Stimulated activated CD8-positive, alpha-beta memory T cell treated with anti-CD3 and anti-CD28 coated beads, Interleukin-4, amount 100 ng/mL, for 1 hour (primary cell): ENCODE measurements at places on chromosomes 4 and X.

GRCh38 chr4:186854256-186854655 lies 130.6 kb upstream of the FAT1 start:
- no peak for DNase-seq

DNA sequence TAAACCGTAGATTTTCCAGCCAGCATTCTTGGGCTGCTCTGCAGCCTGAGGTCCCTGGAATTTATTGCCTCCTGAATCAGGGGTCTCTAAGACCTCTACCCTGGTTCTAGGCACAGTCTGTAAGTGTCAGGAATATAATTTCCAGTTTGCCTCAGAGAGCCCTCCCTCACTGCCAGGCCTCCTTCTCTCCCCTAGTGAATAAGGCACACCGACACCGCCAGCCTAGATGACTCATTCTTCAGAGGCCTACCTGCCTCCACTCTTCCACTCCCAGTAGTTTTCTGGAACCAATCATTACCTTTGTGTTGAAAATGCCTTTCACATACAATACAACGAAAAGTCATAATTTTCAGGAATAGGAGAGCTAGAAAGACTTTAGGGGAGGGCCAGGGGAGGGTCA lies 50.3 kb upstream of the ARHGEF9 start:
- DNase-seq = no peak

DNA sequence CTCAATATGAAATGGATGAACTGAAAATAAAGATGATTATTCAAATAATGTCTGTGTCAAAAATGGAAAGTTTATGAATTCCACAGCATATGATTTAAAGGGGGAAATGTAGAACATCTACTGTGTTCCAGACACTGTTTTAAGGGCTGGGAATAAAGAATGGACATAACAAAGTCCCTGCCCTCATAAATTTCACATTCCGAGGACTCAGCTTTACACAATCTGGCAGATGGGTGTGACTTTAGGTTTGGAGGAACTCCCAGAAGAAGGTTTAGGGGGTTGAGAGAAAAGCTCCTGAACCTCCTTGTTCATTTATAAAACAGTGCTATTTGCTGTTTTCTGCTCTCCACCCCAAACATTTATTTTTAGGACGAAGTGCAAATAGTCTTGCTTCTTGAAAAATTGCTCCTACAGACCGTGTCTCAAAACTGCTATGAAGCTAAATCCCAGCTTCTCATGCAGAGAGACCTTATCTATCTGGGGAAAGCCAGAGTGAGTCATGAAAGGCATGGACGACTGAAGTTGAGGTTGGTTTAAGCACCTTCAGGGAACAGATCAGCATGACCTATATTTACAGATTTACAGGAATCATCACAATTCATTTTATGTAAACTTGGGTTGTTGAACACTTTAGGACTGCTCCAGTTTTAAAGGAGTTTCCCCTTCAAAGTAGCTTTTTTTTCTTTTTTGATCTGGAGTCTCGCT lies 184.3 kb downstream of the HS6ST2 start:
- no peak for DNase-seq

GRCh38 chr4:74545448-74545847 lies 100.5 kb downstream of the AREG start:
- DNase-seq = no peak

DNA sequence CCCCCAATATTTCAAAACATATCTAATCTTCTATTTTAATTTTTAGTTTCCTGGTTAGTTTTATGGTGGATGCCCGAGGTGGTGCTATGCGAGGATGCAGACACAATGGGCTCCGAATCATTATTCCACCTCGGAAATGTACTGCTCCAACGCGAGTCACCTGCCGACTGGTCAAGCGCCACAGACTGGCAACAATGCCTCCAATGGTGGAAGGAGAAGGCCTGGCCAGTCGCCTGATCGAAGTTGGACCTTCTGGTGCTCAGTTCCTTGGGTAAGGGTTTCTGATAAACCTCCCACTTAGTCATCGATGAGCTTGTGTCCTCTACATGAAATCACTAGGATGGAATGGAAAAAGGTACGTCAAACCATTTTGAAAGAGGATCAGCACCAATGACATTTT lies 280.7 kb downstream of the ANK2 start:
- no peak for DNase-seq

DNA sequence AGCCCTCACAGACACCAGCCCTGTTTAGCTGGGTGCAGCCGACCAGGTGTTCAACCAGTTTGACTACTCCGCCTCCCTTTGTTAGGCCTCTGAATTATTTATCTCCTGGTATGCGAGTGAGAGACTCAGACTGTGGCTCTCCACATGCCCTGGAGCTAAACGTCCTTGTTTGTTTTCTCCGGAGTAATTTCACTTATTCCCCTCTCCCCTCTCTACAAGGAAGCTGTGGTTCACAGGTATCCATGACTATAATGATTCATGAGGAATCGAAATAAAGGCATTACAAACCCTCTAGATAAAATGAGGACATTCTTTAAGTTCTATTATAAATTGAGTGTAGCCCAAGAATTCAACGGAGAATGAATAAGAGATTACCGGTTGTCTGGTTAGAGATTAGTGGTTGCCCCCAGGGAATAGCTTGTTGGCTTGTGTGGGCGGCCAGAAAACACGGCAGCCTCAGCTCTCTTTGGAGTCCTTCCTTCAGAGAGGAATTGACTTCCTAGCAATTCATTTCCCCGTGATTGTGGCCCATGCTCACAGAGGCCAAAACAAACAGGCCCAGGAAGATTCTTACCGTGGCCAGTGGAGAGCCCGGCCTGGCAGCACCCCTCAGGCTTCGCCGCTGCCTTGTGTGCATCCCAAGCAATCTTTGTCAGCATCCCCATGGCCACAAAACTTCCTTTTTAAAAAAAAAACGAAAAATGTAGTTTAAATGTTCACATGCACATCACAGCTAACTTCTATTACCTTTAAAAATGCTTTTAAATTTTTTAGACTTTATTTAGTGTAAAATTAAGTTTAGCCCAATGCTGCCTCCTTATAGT lies 60.2 kb upstream of the CBR4 start:
- DNase-seq = no peak

DNA sequence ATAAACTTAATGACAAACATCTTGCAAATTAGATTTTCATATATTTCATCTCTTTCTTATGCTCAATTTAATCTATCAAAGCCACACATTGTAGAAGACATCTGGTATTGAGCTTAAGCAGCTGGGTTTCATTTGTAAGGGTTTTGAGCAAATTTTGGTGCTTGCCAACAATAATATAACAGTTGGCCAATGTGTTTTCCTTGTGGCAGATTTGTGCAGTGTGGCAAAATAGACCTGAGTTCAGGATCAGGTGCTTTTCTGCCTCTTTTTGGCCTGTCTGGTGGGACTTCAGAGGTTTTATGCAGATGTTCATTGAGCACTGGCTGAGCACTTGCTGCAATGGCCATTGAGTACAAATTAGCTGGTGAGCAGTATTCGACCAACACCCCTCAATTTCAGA lies 301.9 kb downstream of the BMPR1B start:
- DNase-seq = no peak

GRCh38 chr4:174505007-174505406 lies 17.3 kb downstream of the HPGD start:
- no peak for DNase-seq

DNA sequence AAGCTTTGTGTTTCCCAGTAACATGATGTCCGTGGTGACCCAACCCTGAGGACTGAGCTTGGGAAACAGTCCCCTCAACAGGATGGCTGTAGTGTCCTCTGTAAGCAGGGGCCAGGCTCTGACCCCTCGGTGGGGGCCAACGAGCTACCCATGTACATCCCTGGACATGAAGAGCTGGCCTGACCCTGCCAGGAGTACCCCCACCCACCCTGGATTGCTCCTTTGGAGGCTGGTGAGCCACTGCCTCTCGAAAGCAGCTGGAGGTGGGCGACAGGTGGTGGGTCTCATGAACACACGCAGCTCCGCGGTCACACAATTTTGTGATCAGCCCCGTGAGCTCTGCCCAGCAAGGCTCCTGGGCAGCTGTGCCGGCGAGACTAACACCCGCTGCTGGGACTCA lies 33.5 kb downstream of the NSG1 start:
- no peak for DNase-seq

- no peak for DNase-seq
Observed at GRCh38 chr4:16029262-16029661, 54.6 kb downstream of the PROM1 start.

- no peak for DNase-seq
Observed at GRCh38 chr4:21447301-21448054, 501.1 kb downstream of the KCNIP4 start.

GRCh38 chrX:133953785-133954355 lies 31.5 kb downstream of the GPC3 start:
- no peak for DNase-seq

DNA sequence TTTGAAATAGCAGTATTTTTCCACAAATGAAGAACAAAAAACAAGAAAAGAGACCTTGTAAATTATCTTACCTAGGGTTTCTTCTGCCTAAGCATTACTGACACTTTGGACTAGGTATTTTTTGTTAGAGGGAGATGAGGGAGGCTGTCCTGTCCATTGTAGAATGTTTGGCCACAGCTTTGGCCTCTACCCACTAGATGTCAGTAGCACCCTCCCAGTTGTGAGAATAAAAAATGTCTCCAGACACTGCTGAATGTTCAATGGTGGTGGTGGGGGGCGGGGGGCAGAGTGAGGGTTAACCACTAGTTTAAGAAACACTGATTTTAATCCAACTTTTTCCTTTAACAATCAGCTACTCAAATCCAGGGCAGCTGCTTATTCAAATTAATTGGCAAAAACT lies 25.8 kb downstream of the OTUD4 start:
- no peak for DNase-seq

GRCh38 chrX:137566746-137567679 lies 1.1 kb downstream of the ZIC3 start:
- DNase-seq = no peak

DNA sequence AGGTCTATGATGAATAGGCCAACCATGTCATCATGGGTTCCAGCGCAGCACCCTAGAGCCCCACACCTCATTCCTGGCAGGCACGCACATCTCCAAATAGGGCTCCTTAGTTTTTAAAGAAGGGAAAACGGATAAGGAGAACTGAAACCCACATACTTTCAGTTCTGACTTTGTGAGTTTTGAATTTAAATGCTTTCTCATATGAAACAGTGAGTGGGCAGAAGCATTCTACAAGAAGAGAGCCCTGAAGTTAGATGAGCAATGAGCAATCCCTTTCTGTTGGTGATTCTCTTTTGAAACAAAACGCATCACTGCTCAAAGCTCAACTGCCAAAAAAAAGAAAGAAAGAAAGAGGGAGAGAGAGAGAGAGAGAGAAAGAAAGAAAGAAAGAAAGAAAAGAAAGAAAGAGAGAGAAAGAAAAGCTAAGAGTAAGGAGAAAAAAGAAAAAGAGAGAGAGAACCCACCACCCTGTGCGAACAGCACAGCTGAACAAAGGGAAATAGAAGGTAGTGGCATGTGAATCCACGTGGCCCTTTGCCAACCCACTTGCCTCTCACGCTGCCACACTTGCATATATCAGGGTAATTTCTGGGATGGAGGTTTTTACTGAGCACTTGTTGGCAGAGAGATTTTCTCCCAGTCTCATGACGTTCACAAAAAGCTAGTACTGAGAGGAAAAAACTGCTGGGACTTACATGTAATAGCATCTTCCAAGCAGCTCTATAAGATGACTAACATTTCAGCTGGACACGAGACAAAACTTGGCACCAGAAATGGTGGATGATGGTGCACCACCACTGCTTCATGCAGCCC lies 31.0 kb downstream of the TMSB4X start:
- DNase-seq = no peak

- DNase-seq = no peak
Observed at GRCh38 chr4:18954538-18954937, 933.0 kb upstream of the LCORL start.

DNA sequence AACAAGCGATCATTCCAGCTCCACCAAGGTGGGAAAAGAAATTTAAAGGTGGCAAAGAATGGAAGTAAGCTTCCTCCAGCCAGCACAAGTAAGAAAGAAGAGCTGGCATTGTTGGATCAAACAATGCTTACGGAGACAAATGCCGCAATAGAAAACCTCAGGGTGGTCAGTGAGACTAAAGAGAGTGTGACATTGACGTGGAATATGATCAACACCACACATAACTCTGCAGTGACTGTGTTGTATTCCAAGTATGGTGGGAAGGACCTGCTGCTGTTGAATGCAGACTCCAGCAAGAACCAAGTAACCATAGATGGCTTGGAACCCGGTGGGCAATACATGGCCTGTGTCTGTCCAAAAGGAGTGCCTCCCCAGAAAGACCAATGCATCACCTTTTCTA lies 22.2 kb downstream of the LRIT3 start:
- DNase-seq = no peak

DNA sequence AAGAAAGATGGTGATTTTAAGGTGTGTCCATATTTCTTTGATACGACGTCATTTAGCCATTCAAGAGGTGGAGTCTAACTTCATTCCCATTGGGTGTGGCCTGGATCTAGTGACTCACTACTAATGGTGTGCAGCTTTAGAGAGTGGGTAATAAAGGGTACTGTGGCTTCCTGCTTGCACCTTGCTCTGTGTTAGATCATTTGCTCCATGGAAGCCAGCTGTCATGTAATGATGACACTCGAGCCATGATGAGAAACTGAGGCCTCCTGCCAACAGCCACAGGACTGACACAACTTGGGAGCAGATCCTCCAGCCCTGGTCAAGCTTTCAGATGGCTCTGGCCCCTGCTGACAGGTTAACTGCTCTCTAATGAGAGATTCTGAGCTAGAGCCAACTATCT lies 82.0 kb downstream of the UNC5C start:
- DNase-seq = no peak

GRCh38 chr4:165905405-165906027 lies 32.5 kb downstream of the TLL1 start:
- DNase-seq = no peak

GRCh38 chrX:73799888-73800287 lies 236.9 kb downstream of the CHIC1 start:
- no peak for DNase-seq

DNA sequence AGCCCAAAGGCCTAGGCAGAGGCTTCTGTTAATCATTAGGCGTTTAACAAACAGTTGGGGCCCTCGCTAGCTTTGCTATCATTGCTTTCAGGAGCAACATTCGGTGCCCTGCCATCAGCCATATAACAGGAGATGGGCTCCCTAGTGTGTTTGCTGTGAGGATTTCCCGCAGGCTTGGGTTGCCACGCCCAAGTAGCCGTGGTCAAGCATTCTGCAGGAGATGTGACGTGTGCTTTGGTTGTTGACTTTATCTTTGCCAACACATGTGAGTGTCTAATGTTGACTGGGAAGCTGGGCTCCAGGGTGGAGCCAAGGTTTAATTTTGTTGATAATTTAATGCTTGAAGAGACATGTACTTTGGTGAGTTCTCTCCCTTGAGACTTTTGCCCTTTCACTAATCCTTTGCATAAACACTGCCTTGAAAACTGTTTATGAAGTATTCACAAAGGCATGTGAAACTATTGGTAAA lies 184.6 kb upstream of the KIT start:
- DNase-seq = no peak

GRCh38 chrX:31371956-31372355 lies 300.1 kb upstream of the FTHL17 start:
- no peak for DNase-seq

DNA sequence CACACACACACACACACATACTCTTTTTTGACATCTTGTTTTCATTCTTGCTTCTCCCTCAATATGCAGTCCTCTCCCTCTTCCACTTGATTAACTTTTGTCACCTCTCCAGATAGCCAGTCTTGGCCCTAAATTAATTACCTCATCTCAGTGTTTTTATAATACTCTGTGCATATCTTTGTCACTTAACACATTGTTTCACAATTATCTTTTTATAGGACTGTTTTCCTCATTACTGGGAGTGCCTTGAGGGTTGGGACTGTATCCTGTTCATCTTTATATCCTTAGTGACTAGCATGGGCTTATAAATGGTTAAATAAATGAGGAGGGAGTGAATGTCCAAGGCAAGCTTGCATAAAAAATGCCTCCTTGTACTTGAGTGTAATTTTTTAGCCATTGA lies 33.1 kb downstream of the SYNPO2 start:
- no peak for DNase-seq
